ENCODE measurements at places on chromosomes 16 and 17. TPM values are rescaled to one million over a fixed set of nuclear protein-coding genes. Genes with fewer than 3 reads are reported as not detected.
A peak's percentile ranks its signal among the peaks of the same experiment; 100 is the strongest.

GRCh38 chr17:56047331-56047730 is 105.9 kb upstream of the ANKFN1 start:
- H3K4me3 ChIP-seq = no peak overlapping the region
- no peaks in the 10 kb centered on the region for H3K36me3 ChIP-seq
- DNase-seq = no peak
- H3K4me1 ChIP-seq = no peaks in the 10 kb centered on the region

- peaks cover 7% of the 10 kb centered on the region for H3K4me1 ChIP-seq
- peaks cover 31% of the 10 kb centered on the region for H3K36me3 ChIP-seq
- no peak for DNase-seq
- H3K4me3 ChIP-seq = no peak overlapping the region
- no peaks in the 10 kb centered on the region for H3K27me3 ChIP-seq
Observed at GRCh38 chr16:72015124-72015523, 6.6 kb downstream of the DHODH start.

Gene TM4SF5
- not detected for total RNA-seq

Gene CHST6
- total RNA-seq = not detected

Gene ZNF19
- total RNA-seq = 6.4 TPM

DNA sequence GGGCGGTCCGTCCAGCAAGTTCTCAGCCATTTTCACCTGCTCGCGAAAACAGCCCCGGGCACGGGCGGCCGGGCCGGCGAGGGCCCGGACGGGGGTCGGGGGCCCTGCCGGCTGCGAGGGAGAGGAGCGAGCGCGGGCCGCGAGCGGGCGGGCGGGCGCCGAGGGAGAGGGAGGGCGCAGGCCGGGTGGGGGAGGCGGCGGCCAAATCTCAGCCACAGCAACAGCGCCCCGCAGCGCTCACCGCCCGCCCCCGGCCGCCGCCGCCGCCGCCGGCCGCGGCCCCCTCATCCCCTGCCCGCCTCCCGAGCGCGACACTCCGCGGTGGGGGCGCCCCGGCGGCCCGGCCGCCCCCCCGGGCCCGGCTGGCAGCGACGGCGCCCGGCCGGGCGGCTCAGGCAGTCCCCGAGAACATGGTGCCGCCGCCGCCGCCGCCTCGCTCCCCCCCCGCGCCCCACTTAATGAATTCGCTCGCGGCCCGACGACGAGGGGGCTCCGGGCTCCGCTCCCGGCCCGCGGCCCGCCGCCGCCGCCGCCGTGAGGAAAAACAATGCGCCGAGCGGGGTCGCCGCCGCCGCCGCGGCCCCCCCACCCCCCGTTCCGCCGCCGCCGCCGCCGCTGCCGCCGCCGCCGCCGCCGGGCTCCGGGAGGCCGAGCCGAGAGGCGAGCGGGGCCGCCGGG is 487 bp downstream of the CREBBP start:
- peaks cover 8% of the 10 kb centered on the region for H3K36me3 ChIP-seq
- H3K4me3 ChIP-seq = peak overlapping the region; percentile 91
- DNase-seq = peak; percentile 65
- no peak overlapping the region for H3K27ac ChIP-seq
- H3K27me3 ChIP-seq = no peaks in the 10 kb centered on the region

Gene TVP23C
- total RNA-seq = 14.8 TPM

Gene PIGS
- total RNA-seq = 76.4 TPM

Gene CEP95
- total RNA-seq = 269 TPM

DNA sequence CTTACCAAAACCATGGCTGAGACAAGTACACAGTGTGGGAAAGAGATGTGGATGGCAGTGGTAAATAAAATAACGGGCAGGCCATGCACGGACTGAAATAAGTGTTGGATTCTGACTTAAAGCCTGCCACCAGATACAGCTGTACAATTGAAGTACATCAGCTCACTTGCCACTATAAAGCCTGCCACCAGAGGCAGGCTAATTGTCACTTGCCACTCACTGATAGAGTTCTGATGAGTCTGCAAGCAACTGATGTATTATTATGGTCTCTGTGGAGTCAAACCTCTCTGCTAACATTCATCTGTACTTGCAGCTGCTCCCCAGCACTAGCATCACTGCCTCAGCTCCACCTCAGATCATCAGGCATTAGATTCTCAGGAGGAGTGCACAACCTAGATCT is 93.0 kb downstream of the CYTH1 start:
- H3K27ac ChIP-seq = no peak overlapping the region
- DNase-seq = no peak
- H3K4me3 ChIP-seq = no peak overlapping the region
- no peaks in the 10 kb centered on the region for H3K4me1 ChIP-seq

GRCh38 chr16:27748868-27749546 is 199.1 kb downstream of the KATNIP start:
- peaks cover 4% of the 10 kb centered on the region for H3K36me3 ChIP-seq
- no peak overlapping the region for H3K27ac ChIP-seq
- DNase-seq = no peak
- no peaks in the 10 kb centered on the region for H3K27me3 ChIP-seq
- H3K4me1 ChIP-seq = peaks cover 9% of the 10 kb centered on the region
- H3K4me3 ChIP-seq = no peak overlapping the region

- DNase-seq = no peak
- no peak overlapping the region for H3K27ac ChIP-seq
- H3K36me3 ChIP-seq = peaks cover 5% of the 10 kb centered on the region
- peaks cover 27% of the 10 kb centered on the region for H3K4me1 ChIP-seq
Observed at GRCh38 chr17:82047914-82048570, 3.6 kb downstream of the RFNG start.

DNA sequence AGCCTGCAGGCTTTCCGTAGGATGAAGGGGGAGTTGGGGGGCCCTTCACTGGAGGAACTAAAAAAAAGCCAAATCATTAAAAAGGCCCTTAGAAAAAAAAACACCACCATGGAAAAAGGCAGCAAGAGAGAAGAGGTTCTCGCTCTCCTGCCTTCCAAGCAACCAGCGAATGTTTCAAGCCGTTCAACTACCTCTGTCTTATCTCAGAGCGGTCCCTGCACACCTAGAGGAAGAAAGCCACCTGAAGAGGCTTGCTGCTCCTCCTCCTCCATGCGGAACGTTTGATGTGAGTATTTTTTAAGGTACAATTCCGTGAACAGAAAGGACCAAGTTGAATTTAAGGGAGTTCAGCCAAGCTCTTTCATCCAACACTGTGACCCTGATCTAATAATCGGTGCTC is 9.2 kb downstream of the NXN start:
- no peak for DNase-seq
- no peaks in the 10 kb centered on the region for H3K36me3 ChIP-seq
- no peaks in the 10 kb centered on the region for H3K4me1 ChIP-seq

GRCh38 chr17:7294614-7295153 is at the start of gene YBX2:
YBX2 (minus strand) TSS chr17:7294639; CDS start chr17:7294500, 139 bp downstream.
- peak; percentile 88 for DNase-seq
- H3K27me3 ChIP-seq = peaks cover 17% of the 10 kb centered on the region
- peak within 1 kb of the TSS; percentile 54 for H3K4me3 ChIP-seq
- H3K36me3 ChIP-seq = no peaks in the 10 kb centered on the region
- H3K4me1 ChIP-seq = peaks cover 32% of the 10 kb centered on the region

GRCh38 chr16:11264155-11264832 is 4.8 kb downstream of the TNP2 start:
- no peak for DNase-seq
- no peak overlapping the region for H3K4me3 ChIP-seq
- no peak overlapping the region for H3K27ac ChIP-seq
- no peaks in the 10 kb centered on the region for H3K36me3 ChIP-seq
- H3K4me1 ChIP-seq = peaks cover 21% of the 10 kb centered on the region

- no peak overlapping the region for H3K27ac ChIP-seq
- no peak overlapping the region for H3K4me3 ChIP-seq
- no peaks in the 10 kb centered on the region for H3K36me3 ChIP-seq
- H3K27me3 ChIP-seq = peaks cover 11% of the 10 kb centered on the region
Observed at GRCh38 chr17:79924639-79924976, 85.4 kb upstream of the CBX4 start.

GRCh38 chr16:29775742-29776408 is 2.2 kb upstream of the ZG16 start:
- H3K4me3 ChIP-seq = no peak overlapping the region
- H3K4me1 ChIP-seq = no peaks in the 10 kb centered on the region
- H3K36me3 ChIP-seq = no peaks in the 10 kb centered on the region
- H3K27ac ChIP-seq = no peak overlapping the region
- H3K27me3 ChIP-seq = no peaks in the 10 kb centered on the region

Gene HSD17B2
- not detected for total RNA-seq

Gene RABEP1
- 27.4 TPM for total RNA-seq

Gene FOXO3B
- total RNA-seq = 3.2 TPM

- DNase-seq = no peak
- no peak overlapping the region for H3K4me3 ChIP-seq
- H3K27me3 ChIP-seq = no peaks in the 10 kb centered on the region
- no peaks in the 10 kb centered on the region for H3K36me3 ChIP-seq
- H3K27ac ChIP-seq = no peak overlapping the region
- H3K4me1 ChIP-seq = no peaks in the 10 kb centered on the region
Observed at GRCh38 chr17:10447026-10447931, 22.1 kb downstream of the MYH4 start.

DNA sequence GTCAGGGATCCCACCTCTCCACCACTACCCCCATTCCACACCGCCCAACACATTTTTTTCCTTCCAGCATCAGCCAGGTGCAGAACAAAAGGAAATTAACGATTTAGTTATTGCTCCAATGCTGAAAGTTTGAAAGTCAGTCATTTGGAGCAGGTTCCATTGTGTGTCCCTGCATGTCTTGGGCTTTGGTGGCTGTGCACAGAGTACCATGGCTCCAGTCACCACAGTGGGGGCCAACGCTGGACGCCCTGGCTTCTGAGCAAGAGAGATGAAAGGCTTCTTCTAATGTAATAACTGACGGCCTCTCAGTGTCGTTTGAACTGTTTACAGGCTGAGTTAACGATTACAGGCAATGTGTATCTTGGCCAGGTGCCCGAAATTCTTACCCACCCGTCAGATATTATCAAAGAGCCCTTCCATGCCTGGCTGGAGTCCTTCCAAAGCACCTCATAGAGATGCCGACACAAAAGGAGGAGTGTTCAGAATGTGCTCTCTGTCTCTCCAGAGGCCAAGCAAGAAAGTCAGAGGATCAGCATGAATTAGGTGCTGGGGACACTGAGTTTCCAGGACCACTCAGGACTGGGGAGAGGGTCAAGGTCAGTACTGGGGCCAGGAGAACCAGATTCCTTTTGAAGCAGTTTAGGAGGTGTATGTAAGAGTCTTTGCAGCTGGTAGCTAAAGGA is 25.9 kb downstream of the RNF43 start:
- no peak overlapping the region for H3K4me3 ChIP-seq
- no peaks in the 10 kb centered on the region for H3K4me1 ChIP-seq
- no peak overlapping the region for H3K27ac ChIP-seq
- H3K27me3 ChIP-seq = no peaks in the 10 kb centered on the region
- no peak for DNase-seq

DNA sequence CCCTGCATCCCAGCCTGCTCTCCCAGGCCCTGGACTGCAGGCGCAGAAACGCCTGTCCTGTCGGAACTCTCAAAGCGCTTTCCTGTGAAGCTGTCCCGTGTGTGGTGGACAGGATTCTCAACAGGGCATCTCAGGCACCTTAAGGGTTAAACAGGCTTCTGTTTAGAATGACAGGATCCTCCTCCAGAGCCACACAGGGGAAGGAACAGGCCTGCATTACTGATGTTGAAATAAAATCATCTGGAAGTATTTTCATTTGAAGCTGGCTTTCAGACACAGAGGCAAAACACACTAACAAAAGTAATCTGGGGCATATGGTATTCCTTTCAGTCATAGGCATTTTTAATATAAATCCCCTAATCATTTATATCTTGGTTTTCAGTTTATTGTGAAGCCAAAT is 7.4 kb downstream of the HS3ST3A1 start:
- no peak for DNase-seq
- H3K27ac ChIP-seq = no peak overlapping the region
- H3K4me3 ChIP-seq = no peak overlapping the region
- no peaks in the 10 kb centered on the region for H3K36me3 ChIP-seq
- H3K27me3 ChIP-seq = peaks cover 7% of the 10 kb centered on the region

Gene ZNF778
- 6.7 TPM for total RNA-seq

DNA sequence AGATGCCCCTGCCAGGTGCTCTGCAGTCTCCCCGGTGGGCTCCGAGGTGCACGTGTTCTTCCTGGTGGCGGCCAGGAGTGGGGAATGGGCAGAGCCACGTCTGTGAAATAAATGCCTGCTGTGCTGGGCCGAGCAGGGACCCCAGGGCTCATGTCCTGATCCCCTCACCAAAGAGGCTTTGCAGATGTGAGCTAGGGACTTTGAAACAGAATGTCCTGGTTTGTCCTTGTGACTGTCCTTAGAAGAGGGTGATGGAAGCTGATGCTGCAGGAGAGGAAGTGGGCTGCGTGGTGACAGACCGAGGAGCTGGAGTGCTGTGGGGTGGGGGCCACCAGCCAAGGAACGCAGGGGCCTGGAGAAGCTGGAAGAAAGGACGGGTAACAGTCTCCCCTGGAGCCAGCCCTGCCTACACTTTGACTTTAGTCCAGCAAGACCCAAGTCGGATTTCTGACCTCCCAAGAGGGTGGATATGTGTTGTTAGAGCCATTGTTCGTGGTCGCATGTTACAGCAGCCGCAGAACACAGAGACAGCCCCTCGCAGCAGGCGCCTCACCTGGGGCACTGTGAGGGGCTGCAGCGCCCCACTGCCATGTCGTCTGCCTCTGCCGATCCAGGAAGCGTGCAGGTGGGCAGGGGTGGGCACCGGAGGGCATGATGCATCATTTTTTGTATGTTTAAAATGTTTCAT is 217.9 kb upstream of the CIBAR2 start:
- H3K4me1 ChIP-seq = peaks cover 16% of the 10 kb centered on the region
- H3K36me3 ChIP-seq = no peaks in the 10 kb centered on the region
- no peak overlapping the region for H3K4me3 ChIP-seq
- DNase-seq = no peak
- H3K27me3 ChIP-seq = peaks cover 19% of the 10 kb centered on the region

- no peak for DNase-seq
- no peaks in the 10 kb centered on the region for H3K27me3 ChIP-seq
- H3K36me3 ChIP-seq = peaks cover 3% of the 10 kb centered on the region
- peaks cover 3% of the 10 kb centered on the region for H3K4me1 ChIP-seq
Observed at GRCh38 chr17:51103451-51103850, 17.2 kb downstream of the SPAG9 start.

Gene CA5A
- not detected for total RNA-seq

DNA sequence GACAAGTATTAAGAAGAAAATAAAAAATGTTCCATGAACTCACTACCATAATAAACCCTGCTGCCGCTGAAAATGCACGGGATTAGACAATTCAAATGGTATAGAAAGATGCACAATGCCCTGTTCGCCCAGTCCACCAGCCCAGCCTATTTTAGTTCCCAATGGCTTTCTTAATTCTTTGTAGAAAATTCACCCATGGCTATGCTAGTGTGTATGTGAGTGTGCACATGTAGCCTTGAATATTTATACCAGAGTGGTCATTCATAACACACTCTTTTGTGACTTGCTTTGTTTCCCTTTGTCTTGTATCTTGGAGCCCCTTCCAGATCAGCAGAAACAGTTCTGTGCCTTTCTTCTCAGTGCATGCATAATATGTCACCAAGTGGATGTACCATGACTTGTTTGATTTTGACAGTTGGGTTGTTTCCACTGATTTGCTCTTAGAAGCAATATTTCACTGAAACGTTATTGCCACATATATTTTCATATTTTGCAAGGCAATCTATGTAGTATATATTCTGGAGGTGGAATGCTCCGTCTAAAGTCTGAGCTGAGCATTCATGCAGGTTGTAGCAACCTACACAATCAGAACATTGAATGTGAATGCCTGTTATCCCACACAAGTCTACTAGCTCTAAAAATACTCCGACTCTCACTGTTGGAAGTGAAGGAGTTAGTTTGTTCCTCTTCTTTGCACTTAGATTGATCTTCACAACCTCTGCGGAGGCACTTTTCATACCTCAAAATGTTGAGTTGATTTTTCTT is 383.0 kb upstream of the EEF2KMT start:
- no peak overlapping the region for H3K4me3 ChIP-seq
- no peak for DNase-seq
- H3K27me3 ChIP-seq = no peaks in the 10 kb centered on the region
- no peaks in the 10 kb centered on the region for H3K4me1 ChIP-seq

Gene DNAH17
- total RNA-seq = not detected

Gene OSGIN1
- 2.1 TPM for total RNA-seq
